ENCODE measurements at places on chromosomes 13 and 19. TPM values are rescaled to one million over a fixed set of nuclear protein-coding genes. Genes with fewer than 3 reads are reported as not detected.

Gene CYP2F1
- not detected for total RNA-seq

- no peak overlapping the region for H3K27ac ChIP-seq
- H3K36me3 ChIP-seq: no peaks in the 10 kb centered on the region
- H3K4me1 ChIP-seq: no peaks in the 10 kb centered on the region
- DNase-seq: no peak
- no peak overlapping the region for H3K4me3 ChIP-seq
Measured at GRCh38 chr19:12126707-12127106, 13.4 kb downstream of the ZNF20 start.

DNA sequence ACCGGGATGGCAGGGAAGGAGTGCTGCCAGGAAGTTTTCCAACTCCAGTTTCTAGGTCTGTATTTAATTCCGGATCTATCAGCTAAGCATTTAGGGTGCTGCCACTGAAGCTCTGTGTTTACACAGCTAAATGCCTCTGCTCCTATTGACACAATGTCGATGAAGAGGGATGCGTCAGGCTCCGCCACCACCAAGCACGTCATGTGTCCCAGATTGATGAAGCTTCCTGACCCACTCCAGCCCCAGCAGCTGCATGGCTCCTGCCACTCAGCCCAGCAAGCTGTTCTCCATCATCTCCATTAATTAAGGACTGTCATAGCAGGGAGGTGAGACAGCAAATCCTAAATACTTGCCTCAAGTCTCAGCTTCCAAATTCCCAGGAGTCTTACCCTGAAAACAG, 435.2 kb upstream of the ZNF507 start:
- H3K27me3 ChIP-seq: no peaks in the 10 kb centered on the region
- DNase-seq: no peak
- no peaks in the 10 kb centered on the region for H3K36me3 ChIP-seq
- no peak overlapping the region for H3K27ac ChIP-seq
- no peaks in the 10 kb centered on the region for H3K4me1 ChIP-seq

DNA sequence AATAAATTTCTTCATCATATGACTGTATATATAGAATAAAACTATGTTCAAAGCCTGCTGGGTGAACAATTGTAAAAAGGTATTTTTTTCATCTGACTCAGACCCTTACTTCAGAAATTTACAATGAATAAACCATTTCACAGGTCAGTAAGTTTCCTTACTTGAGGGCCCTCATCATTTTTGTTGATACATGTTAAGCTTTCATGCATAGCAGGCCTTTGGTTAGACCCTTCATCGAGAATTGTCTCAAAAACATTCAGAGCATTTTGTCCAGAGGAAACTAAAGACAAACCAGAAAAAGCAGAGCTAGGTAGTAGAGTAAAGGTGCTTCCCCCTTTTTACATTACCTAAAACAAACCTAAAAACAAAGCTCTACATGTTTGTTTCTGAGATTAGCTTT, 46.2 kb downstream of the FNDC3A start:
- no peaks in the 10 kb centered on the region for H3K36me3 ChIP-seq
- H3K27ac ChIP-seq: no peak overlapping the region
- H3K27me3 ChIP-seq: no peaks in the 10 kb centered on the region
- no peak overlapping the region for H3K4me3 ChIP-seq
- H3K4me1 ChIP-seq: no peaks in the 10 kb centered on the region

DNA sequence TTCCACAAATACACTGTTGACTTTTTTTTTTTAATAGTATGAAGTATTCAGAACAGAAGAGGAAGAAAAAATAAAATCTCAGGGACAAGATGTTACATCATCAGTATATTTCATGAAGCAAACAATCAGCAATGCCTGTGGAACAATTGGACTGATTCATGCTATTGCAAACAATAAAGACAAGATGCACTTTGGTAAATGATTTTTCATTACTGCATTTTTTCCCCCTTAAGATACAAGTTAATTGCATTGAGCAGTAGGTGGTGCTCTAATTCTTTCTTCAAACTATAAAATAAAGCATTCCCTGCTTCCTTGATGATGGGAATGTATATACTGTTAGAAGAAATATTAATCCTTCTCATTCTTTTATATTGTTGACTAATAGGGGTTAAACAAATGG, 17.1 kb downstream of the UCHL3 start:
- H3K27ac ChIP-seq: no peak overlapping the region
- DNase-seq: no peak
- H3K4me3 ChIP-seq: no peak overlapping the region
- no peaks in the 10 kb centered on the region for H3K4me1 ChIP-seq
- no peaks in the 10 kb centered on the region for H3K27me3 ChIP-seq

- no peak for DNase-seq
- H3K4me3 ChIP-seq: no peak overlapping the region
- peaks cover 8% of the 10 kb centered on the region for H3K36me3 ChIP-seq
- peaks cover 8% of the 10 kb centered on the region for H3K4me1 ChIP-seq
- no peak overlapping the region for H3K27ac ChIP-seq
Measured at GRCh38 chr13:91359631-91360030, 12.1 kb downstream of the MIR17HG start.

DNA sequence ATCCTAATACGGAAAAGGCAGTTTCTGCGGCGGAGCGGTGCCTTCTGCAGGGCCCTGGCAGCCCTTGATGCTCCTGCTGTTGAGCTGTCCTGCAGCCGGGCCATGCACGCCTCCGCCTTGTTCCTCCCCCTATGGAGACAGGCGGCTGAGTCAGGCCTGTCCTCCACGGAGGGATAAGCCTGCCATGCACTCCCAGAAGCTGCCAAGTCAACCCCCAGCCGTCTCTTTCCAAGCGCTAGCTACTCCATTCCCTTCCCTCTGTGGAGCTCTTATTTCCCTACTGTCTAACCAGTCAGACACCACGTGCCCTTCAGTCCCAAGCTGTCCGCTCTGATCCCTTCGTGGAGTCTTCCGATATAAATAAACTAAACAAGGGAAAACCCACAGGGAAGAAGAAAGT, 197.0 kb downstream of the COL4A1 start:
- H3K27me3 ChIP-seq: no peaks in the 10 kb centered on the region
- peaks cover 24% of the 10 kb centered on the region for H3K4me1 ChIP-seq
- no peak overlapping the region for H3K4me3 ChIP-seq
- H3K36me3 ChIP-seq: no peaks in the 10 kb centered on the region
- peak overlapping the region; percentile 43 for H3K27ac ChIP-seq
- no peak for DNase-seq

- no peak overlapping the region for H3K4me3 ChIP-seq
- H3K27ac ChIP-seq: no peak overlapping the region
- no peaks in the 10 kb centered on the region for H3K4me1 ChIP-seq
Measured at GRCh38 chr13:94217370-94217769, 262.1 kb downstream of the DCT start.

DNA sequence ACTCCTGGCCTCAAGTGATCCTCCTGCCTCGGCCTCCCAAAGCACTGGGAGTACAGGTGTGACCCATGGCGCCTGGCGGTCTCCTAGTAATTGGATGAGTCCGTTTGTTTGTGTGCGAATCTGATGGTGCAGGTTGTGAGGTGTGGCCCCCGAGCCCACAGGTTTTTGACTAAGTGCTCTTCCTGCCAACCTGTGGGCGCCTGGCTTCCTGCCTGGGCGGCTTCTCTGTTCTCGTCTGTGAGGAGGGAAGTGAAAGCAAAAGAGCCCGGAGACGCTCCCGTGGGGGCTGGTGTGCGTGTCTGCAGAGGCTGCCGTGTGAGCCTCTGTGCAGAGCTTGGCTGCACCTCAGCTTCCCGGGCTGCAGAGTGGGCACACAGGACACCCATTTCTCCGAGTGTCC, 10.0 kb downstream of the ARHGAP45 start:
- H3K4me1 ChIP-seq: no peaks in the 10 kb centered on the region
- no peaks in the 10 kb centered on the region for H3K27me3 ChIP-seq
- H3K27ac ChIP-seq: no peak overlapping the region
- H3K4me3 ChIP-seq: no peak overlapping the region
- DNase-seq: peak; percentile 79

DNA sequence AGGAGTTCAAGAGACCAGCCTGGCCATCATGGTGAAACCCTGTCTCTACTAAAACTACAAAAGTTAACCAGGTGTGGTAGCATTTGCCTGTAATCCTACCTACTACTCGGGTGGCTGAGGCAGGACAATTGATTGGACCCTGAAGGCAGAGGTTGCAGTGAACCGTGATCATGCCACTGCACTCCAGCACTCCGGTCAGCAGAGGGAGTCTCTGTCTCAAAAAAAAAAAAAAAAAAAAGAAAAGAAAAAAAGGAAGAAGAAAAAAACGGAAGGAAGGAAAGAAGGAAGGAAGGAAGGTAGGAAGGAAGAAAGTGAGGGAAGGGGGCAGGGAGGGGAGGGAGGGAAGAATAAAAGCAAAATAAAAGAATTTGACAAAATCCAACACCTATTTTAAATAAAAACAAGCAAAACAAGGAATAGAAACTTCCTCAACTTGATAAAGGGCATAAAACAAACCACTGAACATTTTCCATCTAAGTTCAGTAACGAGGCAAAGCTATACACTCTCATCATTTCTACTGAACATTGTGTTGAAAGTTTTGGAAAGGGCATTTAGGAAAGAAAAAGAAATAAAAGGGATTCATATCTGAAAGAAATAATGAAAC, 411.6 kb upstream of the SLITRK5 start:
- H3K27ac ChIP-seq: no peak overlapping the region
- H3K36me3 ChIP-seq: no peaks in the 10 kb centered on the region
- DNase-seq: no peak
- H3K27me3 ChIP-seq: no peaks in the 10 kb centered on the region

All from ascending aorta (tissue), 2 donors.